ENCODE measurements at places on chromosomes 1 and 21.

- no peak for DNase-seq
These were observed 9.3 kb downstream of the AHCYL1 start for GRCh38 chr1:109993885-109994284.

GRCh38 chr1:115300087-115300876, 37.8 kb downstream of the NGF start:
- DNase-seq = no peak

GRCh38 chr1:173454966-173455524, 22.1 kb upstream of the PRDX6 start:
- DNase-seq = no peak

- DNase-seq = no peak
These were observed 8.9 kb downstream of the SLAMF1 start for GRCh38 chr1:160637821-160638539.

DNA sequence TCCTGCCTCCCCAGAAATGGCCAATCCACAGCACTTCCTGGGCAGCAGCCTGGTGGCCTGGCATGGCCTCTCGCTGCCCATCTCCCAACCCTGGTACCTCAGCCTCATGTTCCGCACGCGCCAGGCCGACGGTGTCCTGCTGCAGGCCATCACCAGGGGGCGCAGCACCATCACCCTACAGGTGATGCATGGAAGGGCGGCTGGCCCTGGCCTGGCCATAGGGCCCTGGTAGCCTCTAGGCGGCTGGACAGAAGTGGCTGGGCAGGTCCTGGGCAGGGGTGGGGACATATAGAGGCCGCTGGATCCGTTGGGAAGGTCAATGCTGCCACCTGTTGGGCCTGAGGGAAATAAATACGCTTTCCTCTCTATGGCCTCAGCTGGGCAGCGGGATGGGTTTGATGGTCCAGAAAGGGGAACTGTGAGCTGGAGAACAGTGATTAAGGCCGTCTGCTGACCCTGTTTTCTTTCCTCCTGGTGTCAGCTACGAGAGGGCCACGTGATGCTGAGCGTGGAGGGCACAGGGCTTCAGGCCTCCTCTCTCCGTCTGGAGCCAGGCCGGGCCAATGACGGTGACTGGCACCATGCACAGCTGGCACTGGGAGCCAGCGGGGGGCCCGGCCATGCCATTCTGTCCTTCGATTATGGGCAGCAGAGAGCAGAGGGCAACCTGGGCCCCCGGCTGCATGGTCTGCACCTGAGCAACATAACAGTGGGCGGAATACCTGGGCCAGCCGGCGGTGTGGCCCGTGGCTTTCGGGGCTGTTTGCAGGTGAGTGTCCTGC, 14.4 kb downstream of the CELSR2 start:
- DNase-seq = peak; percentile 55
